ENCODE measurements at places on chromosomes 16 and 17.
A peak's percentile ranks its signal among the peaks of the same experiment; 100 is the strongest.

GRCh38 chr17:57983446-57983845, 4.6 kb downstream of the VEZF1 start:
- DNase-seq, result no peak

- peak; percentile 11 for DNase-seq
Measured at GRCh38 chr17:29143894-29144293, 36.3 kb downstream of the MYO18A start.

DNA sequence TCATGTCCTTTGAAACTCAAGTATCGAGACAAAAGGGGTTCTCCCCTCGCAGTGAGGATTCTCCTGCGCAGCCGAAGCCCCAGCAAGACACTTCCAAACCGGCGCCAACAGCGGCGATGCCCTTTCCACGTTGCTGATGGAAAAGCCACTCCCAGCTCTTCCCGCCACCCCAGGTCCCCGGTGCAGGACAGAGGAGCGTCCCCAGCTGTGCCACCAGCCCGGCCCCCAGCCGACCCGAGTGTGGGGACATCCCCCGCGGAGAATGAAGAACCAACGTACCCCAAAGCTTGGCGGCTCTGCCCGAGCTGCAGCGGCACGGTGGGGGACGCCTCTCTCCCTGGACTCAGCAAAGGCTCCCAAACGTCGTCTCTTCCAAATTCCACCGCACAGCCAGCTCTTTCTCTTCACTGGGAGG, 573 bp downstream of the CHST6 start:
- no peak for DNase-seq

- no peak for DNase-seq
Measured at GRCh38 chr16:24571096-24571495, 31.7 kb downstream of the RBBP6 start.

DNA sequence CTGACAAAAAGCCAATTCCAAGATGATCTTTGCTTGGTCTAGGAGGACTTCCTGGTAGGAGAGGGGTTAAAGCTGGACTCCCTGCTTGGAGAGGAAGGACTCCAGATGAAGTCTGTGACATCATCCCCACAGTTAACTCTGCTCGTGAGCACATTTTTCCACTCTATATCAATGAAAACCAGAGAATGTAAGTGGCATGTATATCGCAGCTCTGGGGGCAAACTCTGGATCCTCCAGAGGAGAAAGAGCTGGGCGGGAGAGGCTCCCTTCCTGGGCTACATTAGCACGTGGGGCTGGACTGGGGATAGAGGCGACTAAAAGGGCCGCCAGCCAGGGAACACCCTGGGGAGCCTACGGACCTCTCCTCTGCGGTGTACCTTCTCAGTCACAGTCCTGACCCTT, 34.1 kb downstream of the HIC1 start:
- no peak for DNase-seq

GRCh38 chr16:56932721-56933619, 1.0 kb downstream of the HERPUD1 start:
- DNase-seq, result no peak

DNA sequence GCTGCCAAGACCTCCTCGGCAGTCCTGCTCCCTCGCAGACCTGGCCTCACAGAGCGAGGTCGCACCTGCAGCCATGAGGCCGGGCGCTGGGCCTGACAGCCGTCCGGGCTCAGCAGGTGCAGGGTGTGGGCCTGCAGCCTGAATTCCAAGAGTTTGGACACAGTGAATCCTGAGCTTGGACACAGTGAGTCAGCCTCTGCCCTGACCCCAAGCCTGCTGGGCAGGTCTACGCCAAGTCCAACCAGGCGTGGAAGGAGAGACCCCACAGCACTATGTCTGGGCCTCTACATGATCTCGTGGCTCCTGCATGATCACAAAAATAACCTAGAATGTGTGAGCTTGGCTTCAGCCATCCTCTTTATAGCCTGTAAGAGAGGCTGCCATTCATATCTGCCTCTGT, 121.0 kb downstream of the C16orf95 start:
- no peak for DNase-seq

DNA sequence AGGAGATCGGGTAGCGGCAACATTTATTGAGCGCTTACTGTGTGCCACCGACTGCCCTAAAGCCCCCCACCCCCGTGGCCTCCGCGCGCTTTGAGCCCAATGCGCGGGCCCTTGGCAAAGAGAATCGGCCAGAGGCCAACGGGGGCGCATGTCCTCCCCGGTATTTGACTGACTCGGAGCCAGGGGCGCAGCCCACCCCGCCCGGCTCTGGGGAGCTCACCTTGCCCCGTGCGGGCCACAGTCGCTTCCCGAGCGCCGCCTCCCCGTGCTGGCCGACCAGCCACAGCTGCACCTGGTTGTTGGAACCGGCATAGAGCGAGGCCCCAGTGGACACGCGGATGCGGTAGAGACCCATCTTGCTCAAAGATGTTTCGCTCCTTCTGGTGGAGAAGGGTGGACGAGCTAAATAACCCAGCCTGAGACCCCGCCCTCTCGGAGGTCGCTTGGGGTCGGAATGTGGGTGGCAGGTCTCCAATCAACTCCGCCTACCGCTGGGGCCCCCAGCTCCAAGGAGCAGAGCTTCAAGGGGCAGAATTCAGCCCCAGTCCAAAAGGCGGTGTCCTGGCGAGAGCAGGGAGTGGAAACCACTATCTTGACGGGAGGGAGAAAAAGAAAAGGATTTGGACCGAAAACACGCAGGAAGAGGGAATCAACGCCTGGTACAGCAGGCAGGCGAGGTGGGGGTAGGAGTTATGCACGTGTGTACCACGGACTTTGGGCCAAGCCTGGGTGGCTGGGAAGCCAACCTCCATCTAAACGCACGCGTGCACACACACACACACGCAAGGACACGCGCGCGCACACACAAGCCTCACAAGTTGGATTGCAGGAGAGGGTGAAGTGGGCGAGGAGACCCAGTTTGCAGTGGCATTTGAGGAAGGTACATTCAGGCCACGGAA, at the start of gene ALOX15:
ALOX15 (minus strand) TSS at position 382 of the 899 bp plus-strand sequence; CDS start at position 355, 27 bp downstream.
- no peak for DNase-seq

- no peak for DNase-seq
Measured at GRCh38 chr16:4879049-4879448, 31.8 kb downstream of the UBN1 start.

DNA sequence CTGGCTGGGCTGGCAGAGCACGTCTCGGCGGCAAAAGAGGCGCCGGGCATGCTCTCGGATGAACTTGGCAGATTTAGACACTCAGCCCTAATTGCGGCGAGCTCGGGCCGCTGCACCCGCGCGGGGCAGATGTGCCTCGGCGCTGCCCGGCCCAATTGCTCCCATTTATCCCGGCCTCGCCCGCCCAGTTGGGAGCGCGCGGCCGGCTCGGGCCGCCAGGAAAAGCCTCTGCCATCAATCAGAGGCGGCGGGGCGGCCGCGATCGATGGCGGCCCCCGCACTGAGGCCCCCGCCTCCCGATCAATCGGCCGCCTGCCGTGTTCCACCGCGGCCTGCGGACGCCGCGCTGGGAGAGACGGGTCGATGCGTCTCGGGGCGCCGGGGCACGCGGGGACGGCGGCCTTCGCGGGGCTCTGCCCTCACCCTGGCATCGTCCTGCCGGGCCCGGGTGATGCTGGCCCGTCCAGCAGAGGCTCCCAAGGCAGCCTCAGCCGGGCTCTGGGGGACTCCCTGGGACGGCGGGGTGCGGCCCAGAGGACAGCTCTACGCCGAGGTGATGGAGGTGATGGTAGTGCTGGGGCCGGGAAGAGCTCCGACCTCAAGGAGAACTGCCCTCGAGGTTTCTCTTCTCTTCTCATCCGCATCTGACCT, 200.9 kb upstream of the N4BP1 start:
- no peak for DNase-seq

GRCh38 chr16:55294931-55295342, 29.1 kb upstream of the IRX6 start:
- DNase-seq, result no peak

GRCh38 chr16:88706965-88707826, 893 bp downstream of the CTU2 start:
- no peak for DNase-seq

All from stimulated activated CD4-positive, alpha-beta T cell treated with anti-CD3 and anti-CD28 coated beads, Interleukin-12 subunit alpha, Interleukin-12 subunit beta, amount 100 ng/mL, for 48 hours (primary cell).